ENCODE measurements at places on chromosomes 1 and 21.

DNA sequence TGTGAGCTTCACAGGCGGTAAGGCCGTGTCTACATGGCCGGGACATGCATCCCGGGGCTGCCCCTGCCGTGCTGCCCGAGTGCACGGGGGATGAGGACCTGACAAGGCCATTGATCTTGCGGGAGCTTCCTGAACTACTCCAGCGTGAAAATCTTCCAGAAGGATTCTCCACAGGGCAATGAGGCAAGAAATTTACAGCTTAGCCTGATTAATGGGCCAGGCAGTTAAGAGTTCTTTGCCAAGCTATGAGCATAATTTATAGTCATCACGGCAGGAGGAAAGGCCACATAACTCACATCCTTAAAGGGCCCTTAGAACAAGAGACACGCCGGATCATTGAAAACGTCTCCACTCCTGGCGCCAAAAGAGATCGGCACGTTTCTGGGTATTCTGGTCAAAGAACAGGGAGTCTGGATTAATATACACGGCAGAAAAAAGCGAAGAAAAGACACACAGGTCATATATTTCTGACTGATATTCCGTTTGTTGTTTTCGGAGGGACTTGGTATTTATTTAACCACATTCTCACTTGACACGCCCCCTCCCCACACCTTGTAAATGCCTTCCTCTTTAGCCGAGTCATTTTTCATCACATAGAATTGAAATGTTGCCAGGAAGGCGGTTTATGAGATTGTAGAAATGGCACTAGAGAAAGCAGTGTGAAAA lies 180.5 kb downstream of the DYRK1A start:
- no peak for DNase-seq

- DNase-seq = no peak
Observed at GRCh38 chr1:86788300-86789206, 84.2 kb downstream of the SH3GLB1 start.

- DNase-seq = no peak
Observed at GRCh38 chr1:29303201-29304024, 67.1 kb downstream of the PTPRU start.

DNA sequence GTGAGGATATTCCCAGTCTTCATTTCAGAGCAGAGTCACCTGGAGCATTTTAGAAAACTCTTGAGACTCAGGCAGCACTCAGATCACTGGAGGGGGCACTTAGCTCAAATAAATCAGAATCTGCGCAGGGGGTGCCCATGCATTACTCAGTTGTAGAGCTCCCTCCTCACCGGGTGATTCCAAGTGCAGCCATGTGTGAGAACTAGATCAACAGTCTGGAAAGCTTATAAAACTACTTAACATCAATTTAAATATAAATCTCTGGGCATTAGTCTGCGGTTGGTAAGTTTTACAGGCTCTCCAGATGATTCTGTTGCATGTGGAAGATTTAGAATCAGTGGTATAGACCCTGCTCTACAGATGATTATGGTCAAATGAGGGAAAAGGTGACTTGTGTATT lies 128.6 kb downstream of the ST6GALNAC3 start:
- DNase-seq = no peak

DNA sequence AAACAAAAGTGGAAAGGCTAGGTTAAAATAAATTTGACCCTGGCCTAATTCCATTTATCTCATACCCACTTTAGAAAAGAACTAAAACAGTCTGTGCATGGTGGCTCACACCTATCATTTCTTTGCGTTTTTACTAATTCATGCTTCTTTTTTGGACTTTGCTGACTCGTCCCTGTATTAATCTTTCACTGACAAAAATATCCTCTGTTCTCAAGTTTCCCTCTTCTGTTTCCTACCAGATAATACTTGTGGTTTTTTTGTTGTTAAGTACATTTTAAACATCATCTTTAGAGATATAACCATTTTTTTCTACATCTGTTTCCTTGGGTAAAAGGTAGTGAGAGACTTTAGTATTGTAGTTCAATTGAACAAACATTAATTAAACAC lies 11.5 kb downstream of the CNST start:
- DNase-seq = no peak

GRCh38 chr1:235622936-235623779 lies 26.4 kb downstream of the GNG4 start:
- no peak for DNase-seq

DNA sequence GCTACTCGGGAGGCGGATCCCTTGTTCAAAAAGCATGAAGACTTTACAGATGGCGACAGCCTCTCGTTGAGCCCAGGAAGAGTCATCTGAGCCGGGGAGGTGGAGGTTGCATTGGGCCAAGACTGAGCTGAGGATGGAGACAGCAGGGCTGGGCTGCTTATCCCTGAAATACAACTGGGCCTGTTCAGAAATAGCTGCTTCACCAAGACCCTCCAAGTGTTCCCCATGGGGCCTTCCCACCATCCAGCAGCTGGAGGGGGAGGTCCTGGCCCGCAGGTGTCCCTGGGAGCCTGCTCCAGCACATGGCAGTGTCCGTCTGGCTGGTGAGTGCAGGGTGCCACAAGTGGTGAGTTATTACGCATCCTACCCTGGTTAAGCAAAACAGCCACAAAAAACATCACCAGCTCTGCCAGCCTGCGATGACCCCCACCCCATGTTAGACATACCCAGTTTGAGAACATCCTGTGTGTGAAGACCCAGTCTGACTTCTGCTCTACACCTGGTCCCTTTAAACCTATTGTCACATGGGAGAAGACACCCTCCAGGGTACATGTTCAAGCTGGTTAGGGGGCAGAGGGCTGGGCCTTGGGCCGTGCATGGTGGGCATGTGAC lies 93.1 kb upstream of the TMPRSS2 start:
- no peak for DNase-seq

GRCh38 chr1:23198373-23198772 lies 18.9 kb downstream of the HTR1D start:
- DNase-seq = no peak

- no peak for DNase-seq
Observed at GRCh38 chr1:244974106-244974505, 109.8 kb upstream of the HNRNPU start.

GRCh38 chr21:33908760-33909159 lies 6.8 kb downstream of the ATP5PO start:
- no peak for DNase-seq

- DNase-seq = peak; percentile 28
Observed at GRCh38 chr1:13700521-13701270, 708 bp downstream of the PRDM2 start.

DNA sequence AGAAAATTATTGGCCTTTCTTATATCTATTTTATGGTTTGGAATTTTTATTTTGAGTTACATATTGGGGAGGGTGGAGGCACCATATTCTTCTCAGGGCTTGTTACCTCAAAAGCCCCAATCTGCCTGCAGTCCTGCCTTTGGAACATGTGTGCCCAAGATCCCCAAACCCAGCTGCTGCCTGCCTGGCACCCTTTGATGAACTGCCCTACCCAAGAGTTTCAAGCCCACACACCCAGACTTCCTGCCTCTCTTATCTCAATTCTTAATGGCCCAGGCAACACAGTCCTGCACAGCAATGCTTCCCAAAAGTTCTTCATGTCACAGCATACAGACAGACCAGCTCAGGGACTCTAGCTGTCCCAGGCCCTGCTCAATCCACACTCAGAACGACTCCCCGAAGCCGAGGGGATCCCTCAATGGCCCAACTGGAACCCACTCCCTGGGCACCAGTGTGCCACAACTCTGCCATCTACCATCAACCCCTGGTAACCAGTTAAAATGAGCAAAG lies 19.2 kb downstream of the OLFML2B start:
- DNase-seq = no peak

GRCh38 chr1:68197891-68198290 lies 34.4 kb downstream of the WLS start:
- DNase-seq = no peak

DNA sequence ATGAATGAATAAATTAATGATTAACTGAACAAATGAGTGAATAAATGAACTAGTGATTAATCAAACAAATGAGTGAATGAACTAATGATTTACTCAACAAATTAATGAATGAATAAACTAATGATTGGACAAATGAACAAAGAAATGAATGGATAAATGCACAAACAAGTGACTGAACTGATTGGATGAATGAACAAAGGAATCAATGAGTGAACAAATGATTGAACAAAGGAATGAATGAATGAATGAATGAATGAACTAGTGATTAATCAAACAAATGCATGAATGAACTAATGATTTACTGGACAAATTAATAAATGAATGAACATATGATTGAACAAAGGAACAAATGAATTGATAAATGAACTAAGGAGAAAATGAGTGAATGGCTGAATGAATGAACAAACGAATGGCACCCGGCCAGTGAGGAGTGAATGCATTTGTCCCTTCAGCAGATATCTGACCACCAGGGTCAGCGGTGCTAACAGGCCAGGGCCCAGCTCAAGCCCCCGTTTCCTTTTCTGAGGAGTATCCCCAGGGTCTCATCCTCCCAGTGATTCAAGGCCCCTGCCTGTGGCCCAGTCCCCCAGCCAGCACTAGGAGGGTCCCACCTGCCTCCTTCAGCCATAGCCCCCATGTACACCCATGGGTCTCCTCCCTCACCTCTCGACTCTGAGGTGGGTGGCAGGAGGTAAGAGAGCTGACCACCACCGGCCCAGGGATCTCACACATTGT lies 49.9 kb downstream of the WNT9A start:
- no peak for DNase-seq

DNA sequence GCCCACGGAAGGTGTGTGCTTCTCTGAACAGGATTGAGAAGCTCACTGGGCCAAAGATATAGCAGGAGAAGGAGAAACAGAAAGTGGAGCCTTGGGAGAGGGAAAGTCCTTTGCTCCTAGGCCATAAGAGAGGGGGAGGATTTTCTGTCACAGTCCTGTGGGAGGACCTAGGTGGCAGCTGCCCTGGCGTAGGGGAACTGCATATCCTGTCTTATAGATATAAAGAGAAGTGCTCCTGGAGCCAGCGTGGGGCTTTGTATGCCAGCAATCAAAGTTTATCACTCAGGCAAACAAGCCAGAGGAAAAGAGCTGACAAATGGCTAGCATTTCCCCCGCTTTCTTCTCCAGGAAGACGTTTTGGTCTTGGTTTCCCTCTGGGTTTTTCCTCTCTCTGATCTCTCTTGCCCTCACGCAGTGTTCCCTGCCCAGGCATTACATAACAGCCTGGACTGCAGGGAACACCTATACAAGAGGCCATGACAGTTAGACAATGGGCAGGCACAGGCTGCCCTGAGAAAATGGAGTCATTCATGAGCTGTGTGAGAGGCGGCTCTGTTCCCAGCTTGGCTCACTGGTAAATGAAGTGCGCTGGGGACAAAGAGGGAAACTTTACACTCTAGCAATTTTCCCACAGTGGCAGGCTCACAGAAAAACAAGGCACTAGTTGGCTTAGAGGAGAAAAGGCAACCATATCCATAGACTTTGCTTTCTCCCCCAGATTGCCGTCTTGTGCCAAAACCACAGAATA lies 52.5 kb upstream of the ZNF648 start:
- DNase-seq = no peak

DNA sequence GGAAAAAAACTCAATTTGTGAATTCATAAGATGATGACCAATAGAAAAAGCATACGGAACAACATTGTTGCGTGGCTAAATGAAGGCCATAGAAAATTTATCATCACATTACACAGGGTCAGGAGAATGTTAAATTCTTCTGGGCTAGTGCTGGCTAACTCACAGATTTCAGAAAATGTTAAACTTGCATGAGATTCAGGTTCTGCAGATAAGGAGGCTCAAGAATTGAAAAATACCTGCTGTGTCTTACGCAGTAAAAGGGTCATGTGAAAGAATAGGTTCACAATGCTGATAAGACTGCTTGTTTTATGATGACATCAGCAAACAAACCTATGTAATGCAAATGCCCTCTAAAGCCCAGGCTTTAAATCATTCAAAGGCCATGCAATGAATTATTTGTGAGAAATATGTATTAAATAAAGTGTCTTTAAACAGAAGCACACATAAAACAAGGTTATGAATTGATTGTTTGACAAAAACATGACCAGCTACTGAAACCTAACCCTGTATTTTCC lies 378.8 kb downstream of the USP25 start:
- no peak for DNase-seq

DNA sequence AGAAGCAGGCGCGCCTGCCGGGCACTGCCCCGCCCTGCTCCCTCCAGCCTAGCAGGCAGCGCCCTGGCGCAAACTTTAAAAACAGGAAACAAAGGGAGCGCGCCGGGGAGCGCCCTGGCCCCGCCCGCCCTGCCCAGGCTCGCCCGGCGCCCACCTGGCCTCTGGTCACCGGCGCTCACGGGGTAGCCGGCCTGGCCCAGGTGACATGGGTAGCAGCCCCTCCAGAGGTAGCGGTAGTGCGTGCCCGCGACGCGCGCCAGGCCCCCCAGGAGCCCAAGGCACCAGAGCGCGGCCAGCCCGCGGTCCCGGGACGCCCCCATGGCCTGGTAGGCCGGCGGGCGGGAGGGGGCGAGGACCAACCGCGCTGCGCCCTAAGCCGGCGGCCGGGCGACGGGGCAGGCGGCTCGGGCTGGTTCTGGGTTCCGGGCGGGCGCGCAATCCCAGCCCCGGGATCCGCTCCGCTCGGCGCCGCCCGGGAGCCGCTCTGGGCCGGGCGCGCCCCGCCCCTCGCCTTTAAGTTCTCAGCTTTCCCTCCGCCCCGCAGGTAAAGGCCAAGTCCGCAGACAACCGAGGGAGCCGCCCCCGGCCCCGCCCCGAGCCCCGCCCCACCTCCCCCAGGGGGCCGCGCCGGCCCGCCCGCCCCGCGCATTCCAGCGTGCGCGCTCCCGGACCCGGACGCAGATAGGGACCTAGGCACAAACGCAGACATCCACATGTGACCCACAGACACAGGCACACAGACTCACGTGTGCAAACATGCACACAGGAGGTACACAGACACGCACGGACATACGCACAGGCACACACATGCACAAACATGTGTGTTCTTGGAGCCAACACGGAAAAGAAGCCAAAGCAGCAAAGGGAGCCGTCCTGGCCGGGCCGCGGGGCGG lies 76.7 kb downstream of the ARHGEF16 start:
- DNase-seq = peak; percentile 63

GRCh38 chr1:41883507-41883906 lies 35.2 kb downstream of the HIVEP3 start:
- DNase-seq = no peak

DNA sequence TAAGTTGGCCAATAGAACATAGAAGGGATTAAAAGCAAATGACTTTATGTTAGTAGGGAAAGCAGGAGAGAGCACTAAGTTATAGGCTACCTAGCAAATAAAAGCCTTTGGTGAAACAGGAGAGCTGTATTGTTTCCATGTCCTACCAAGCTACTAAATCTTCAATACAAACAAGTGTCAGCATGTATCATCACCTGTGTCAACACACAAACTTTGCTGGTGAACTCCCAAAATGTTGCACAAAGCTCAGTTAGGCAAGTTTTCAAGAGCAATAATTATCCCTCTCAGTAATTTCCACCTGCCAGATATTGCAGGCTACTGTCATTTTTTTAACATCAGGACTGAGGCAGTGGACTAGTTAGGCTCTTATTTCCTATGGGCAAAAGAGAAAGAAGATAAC lies 77.7 kb upstream of the ADAM30 start:
- no peak for DNase-seq

- no peak for DNase-seq
Observed at GRCh38 chr1:226111883-226112261, 49.4 kb downstream of the H3-3A start.

Data from stimulated activated CD8-positive, alpha-beta memory T cell treated with anti-CD3 and anti-CD28 coated beads, Interleukin-12 subunit alpha, Interleukin-12 subunit beta, amount 100 ng/mL, for 1 hour (primary cell).